ENCODE measurements at places on chromosomes 16 and 17.

GRCh38 chr16:72083778-72084404 lies 9.5 kb downstream of the TXNL4B start:
- DNase-seq: no peak

- no peak for DNase-seq
Measured at GRCh38 chr17:55931446-55931845, 180.6 kb downstream of the PCTP start.

GRCh38 chr16:48318630-48319029 lies 66.6 kb downstream of the SIAH1 start:
- DNase-seq: no peak

GRCh38 chr16:62034231-62035114 lies 1.8 kb downstream of the CDH8 start:
- DNase-seq: peak; percentile 46

- DNase-seq: no peak
Measured at GRCh38 chr17:542943-543342, 171.7 kb downstream of the VPS53 start.

GRCh38 chr17:60356940-60357339 lies 35.0 kb downstream of the USP32 start:
- no peak for DNase-seq

DNA sequence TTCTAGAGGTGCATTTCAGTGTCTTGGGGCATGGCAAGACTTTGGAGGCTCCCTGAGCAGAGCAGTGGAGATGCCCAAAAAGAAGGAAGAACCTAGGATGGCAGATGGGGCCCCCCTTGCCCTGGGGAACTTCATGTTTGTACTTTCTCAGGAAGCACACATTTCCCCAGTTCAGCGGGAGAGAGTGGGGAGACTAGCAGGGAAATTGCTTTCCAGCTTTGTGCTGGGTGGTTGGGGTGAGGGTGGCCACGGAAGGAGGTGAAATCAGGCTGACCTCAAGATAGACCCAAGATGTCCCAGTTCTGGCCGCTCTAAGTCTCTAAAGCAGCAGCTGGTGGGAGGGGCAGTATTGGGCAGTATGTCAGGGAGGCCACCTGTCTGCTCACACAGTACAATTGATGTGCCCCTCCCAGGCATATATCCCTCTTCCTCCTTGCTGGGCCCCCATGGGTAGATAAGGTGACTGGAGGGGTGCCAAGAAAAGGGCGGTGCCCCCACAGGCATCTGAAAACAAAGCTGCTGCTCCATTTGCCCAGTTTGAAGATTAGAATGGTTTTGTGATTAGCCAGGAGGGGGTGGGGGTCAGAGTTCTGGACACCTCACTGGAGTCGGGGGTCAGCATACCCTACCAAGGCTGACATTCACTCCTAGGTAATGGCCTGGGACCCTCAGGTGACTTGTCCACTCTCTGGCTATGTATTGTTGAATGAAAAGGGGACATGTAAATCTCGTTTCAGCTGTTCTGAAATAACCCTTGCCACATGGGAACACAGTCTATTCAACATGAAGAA lies 17.1 kb upstream of the NAGLU start:
- peak; percentile 75 for DNase-seq

DNA sequence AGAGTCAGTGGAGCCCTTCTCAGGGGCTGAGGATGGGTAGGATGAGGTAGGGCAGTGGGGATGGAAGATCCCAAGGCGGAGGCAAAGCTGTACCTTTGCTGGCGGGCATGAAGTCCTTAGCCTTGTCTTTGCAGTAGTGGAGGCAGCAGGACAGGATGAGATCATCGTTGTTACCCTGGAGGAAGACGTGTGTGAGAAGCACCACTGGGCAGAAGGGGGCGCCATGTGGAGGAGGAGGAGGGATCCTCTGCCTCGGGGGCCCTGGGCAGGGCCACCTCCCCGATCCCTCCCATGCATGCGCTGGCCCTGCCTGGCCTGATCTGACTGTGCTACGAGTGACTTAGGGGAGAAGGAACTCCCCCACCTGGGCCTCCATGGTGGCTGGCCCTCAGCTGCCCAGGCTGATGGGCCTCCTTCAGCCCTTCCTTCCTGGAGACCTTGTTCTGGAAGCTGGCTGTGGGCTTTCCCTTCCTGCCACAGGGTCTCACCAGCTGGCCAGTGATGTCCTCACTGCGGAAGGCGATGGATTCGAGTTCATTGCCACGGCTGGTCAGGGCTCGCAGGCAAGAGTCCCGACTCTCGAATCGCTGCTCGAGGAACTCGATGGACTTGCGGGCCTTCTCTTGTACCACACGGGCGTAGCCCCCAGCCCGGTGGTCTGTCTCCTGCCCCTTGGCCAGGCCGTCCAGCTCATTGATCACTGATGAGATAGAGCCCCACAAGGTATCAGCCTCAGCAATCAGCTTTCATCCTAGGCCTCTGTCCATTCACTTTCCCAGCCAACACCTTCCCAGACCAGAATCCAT lies 10.3 kb downstream of the HIC1 start:
- DNase-seq: peak; percentile 60

- DNase-seq: no peak
Measured at GRCh38 chr17:6304894-6305612, 129.9 kb downstream of the AIPL1 start.

- DNase-seq: peak; percentile 83
Measured at GRCh38 chr17:7021993-7022778, 664 bp upstream of the BCL6B start.

DNA sequence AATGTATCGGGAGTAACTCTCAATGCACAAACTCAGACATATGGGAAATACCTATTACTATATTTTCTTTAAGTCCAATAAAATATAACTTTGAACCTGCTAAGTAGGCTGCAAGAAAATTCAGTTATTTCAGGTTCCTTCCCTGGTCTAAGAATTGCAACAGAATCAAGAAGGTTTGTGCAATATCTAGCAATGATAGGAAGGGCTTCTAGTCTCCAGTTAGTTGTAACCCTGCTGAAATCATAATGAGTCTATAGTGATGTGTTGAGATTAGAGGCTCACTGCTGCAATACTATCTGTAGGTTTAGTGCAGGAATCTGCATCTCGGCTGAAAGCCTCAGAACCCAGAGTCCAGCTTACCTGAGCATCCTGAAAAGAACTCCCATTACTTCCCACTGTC lies 110.5 kb downstream of the PMP22 start:
- no peak for DNase-seq

DNA sequence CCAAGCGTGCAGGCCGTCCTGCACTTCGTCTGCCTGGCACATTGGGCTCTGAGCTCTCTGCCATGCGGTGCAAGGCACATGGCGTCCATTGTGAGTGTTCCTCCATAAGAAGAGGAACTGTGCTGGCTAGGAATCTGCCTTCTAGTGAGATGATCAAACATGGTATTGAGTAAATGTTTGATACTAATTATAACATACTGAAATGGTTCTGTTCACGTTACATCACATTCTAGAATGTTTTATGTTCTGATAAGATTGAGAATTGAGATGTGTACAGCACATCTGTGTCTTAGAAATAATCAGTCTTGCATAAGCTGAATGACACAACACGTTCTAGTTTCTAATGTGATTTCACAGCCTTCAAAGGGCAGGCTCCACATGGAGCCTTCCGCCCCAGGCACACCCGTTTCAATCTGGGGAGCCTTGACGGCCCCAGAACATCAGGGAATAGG lies 42.9 kb downstream of the USP10 start:
- DNase-seq: no peak

- DNase-seq: no peak
Measured at GRCh38 chr17:48484256-48484655, 46.6 kb downstream of the HOXB1 start.

- no peak for DNase-seq
Measured at GRCh38 chr16:57669476-57670162, 1.5 kb downstream of the ADGRG3 start.

- peak; percentile 42 for DNase-seq
Measured at GRCh38 chr16:2042171-2042985, 5.3 kb downstream of the NTHL1 start.

GRCh38 chr17:16962804-16963203 lies 9.1 kb downstream of the TNFRSF13B start:
- peak; percentile 25 for DNase-seq

- DNase-seq: no peak
Measured at GRCh38 chr17:31385428-31386285, 5.8 kb upstream of the RAB11FIP4 start.

GRCh38 chr17:76009447-76009846 lies 8.8 kb downstream of the CDK3 start:
- no peak for DNase-seq

DNA sequence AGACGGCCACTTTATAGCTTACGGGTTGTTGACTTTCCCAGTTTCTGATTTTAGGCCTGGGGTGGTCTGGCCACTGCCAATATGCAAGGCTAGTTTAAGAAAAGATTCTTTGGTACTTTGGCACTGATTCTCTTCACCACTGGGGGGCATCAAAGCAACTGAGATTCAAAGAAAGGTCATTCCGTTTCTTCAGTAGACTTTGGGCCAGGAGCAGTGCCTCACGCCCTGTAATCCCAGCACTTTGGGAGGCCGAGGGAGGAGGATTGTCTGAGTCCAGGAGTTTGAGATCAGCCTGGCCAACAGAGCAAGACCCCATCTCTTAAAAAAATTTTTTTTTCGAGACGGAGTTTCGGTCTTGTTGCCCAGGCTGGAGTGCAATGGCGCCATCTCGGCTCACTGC lies 53.0 kb downstream of the RPA1 start:
- peak; percentile 83 for DNase-seq

DNA sequence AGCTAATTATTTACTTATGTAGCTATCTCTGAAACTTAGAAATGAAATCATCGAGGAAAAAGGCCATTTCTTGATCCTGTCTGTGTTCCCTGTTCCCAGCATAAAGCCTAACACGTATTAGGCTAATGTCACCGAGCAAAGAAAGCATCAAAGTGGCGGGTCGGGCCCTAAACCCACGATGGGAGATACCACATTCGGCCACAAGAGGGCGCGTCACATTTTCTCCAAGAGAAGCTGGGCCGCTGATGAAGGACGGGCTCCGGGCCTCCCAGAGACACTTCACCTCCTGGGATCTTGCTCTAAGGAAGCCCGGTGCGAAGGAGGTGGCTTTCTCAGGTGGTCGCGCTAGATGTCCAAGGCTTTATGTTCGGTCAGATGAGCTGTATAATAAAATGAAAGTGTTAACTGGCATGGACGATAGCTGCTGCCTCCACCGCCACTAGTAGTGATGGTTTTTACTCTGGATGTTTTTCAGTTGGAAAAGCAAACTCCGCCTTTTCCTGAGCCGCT lies 853 bp upstream of the PDK2 start:
- peak; percentile 96 for DNase-seq

DNA sequence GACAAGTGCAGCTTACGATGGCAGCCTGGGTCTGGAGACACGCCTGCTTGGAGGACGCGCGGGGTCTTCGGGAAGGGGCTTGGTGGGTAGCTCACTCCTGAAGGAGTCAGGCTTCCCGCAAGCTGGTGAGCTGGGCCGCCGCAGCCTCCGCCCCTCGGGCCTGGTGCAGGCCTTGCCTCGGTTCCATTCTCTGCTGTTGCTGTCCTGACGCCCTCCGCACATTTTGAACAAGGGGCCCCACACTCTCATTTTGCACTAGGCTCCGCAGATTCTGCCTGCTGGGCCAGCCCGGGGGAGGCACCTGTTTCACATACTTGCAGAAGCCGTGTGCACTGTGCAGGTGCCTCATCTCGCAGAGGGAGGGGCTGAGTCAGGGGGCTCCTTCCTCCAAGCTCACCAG lies 31.9 kb upstream of the CBX4 start:
- no peak for DNase-seq

GRCh38 chr17:66884931-66885330 lies 50.0 kb downstream of the CACNG5 start:
- DNase-seq: no peak

DNA sequence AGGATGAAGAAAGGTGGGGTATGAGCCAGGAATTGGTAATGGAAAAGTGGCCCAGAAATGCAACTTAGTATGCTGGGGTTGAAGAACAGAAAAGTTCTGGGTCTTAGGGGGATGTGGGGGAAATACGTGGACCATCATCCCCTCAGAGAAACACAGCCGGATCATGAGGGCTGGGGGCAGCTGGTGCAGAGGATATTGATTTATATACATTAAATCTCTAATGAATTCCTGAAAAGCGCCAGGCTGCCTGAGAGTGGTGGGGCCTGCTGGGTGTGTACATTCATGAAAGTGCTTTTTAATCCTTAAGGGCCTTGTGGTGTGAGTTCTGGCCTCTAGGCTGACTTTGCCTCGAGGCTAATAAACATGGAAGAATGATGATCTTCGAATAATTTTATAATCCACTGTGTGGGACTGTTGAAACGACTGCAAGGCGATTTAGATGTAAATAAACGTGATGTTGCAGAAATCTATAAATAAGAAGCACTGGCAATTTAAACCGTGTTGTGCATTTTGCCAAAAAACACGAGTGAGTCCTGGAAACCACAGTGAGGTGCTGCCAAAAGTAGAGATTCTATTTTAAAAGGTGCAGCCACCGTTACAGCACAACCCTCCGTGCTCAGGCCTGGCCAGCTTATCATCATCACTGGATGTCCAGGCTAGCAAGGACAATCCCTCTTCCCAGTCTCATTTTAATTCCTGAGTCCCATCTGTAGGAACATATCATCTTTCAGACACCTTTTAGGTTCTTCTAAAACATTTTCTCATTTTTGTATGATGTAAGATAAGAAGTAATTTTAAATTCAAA lies 32.1 kb downstream of the PRKAR1A start:
- peak; percentile 4 for DNase-seq

- no peak for DNase-seq
Measured at GRCh38 chr17:20045476-20045875, 36.3 kb downstream of the SPECC1 start.

DNA sequence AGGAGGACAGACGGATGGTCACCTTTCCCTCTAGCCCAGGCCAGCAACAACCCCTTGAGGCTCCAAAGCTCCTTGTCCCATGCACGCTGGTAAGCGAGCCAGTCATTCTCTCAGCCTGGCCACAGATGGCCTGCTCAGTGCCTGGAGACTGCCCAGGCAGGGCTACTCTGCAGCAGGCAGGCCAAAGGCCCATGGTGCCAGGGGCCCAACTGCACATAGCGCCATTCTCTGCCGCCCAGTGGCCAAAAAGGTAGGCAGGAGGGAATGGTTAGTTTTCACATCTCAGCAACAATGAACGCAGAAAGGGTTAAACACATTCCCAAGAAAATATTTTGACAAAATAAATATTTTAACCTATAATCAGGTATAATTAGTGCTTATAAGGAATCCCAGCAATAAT lies 7.7 kb upstream of the SREBF1 start:
- no peak for DNase-seq

- DNase-seq: no peak
Measured at GRCh38 chr17:28948342-28948741, 3.0 kb downstream of the PHF12 start.

DNA sequence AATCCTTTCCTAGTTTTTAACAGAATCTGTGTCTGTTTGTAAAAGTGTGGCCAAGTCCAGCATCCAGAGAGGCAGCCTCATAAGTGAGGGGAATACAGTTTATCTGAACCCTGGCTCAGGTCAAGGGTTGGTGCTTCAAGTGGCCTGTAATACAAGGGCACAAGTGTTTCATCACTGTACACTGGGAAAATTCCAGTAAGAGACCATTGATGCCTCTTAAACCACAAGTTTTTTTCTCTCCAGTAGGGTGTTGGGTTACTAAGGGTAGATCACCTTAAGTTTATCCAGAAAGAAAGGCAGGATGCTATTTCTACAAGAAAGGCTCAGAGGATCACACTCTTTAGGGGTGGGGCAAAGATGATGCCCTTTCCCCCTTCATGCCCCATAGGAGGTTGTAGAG lies 96.7 kb downstream of the CDYL2 start:
- no peak for DNase-seq

GRCh38 chr17:15944759-15945526 lies at the start of gene ADORA2B:
Gene ADORA2B (plus strand): TSS chr17:15945130. CDS start chr17:15945249, 119 bp downstream.
- DNase-seq: peak; percentile 79
